ENCODE measurements at places on chromosomes 7 and 10.

DNA sequence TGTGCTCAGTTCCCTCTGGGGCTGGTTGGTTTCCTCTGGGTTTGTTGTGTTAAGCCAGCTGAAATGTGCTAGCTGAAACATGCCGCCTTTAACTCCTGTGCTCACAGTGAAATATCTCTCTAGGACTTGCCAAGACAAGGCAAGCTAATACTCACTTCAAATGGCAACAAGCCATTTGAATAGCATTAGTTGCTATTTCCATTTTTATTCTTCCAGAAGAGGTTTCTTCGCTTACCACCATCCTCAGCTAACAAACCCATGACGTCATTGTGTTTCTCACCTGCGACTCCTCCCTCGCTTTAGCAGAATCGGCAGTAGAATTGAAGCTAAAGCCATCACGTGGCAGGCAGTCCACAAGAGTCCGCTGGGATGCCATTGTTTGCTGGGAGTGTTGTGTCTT lies 61.3 kb downstream of the ZNF22 start:
- DNase-seq, result no peak

GRCh38 chr10:129045599-129045998 lies 421.4 kb upstream of the MGMT start:
- DNase-seq, result no peak

DNA sequence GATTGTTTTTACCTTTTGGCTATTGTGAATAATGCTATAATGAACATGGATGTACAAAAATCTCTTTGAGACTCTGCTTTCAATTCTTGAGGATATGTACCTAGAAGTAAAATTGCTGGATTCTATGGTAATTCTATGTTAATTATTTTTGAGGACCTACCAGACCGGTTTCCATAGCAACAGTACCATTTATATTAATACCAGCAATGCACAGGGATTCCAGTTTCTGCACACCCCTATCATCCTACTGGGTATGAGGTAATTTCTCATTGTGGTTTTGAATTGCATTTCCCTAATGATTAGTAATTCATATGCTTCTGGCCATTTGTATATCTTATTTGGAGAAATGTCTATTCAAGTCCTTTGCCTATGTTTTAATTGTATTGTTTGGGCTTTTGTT lies 9.9 kb upstream of the PPP1R9A start:
- DNase-seq, result no peak

DNA sequence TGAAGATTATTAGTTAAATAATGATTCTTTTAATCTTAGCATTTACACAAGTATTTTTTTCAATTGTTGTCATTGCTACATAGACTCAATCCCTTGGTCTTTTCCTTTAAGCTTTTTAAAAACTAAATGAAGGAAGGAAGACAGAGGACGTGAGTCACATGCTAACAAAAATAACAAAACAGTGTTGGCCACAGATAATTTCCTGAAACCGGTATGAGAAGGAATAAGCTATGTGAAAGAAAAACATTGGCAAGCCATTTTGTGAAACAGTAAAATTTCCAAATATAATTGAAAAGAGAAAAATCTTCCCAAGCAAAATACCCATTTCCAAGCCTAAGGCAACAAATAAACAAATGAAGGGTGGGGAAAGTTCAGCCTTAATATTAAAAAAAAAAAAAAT lies 223.0 kb downstream of the AHR start:
- DNase-seq, result no peak

- DNase-seq, result no peak
Measured at GRCh38 chr7:88315522-88315921, 8.8 kb upstream of the STEAP4 start.

DNA sequence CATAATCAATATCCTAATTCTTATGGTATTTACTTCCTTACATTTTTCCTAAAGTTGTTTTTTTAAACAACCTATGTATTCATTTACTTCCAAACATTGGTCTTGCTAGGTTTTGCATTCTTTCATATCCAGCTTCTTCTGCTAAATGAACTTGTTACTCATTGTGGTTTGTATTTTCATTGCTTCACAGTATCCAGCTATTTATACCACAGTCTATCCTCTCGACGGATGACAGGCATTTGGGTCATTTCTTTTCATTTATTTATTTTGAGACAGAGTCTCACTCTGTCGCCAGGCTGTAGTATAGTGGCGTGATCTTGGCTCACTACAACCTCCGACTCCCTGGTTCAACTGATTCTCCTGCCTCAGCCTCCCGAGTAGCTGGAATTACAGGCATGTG lies 66.8 kb downstream of the CCDC6 start:
- no peak for DNase-seq

DNA sequence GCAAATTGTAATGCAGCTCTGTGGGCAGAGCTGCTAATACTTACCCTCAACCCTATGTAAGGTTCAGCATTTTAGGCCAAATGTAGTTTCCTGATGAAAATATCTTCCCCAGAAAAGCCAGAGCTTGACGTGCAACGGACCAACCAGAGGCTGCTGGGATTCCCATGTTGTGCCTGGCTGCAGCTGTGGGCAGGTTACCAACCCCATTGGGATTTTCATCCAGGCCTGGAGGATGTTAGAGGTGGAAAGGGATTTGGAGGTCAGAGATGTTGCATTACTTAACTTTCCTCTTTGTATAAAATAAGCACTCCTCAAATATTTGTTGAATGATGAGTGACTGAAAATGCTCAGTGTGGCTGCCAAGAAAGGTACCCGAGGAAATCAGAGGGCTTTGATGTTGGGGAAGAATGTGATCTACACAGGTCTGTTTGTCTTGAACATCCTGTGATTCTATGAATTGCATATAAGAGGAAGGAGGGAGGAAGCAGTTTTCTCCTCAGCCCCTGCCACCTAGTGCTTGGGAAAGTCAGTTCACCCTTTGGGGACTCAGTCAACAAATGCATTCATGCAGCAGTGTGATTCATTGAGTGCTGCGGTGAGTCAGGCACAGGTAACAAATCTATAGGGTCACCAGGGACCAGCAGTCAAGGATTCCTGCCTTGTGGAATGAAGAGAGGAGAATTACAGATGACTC lies 487.2 kb downstream of the RPS24 start:
- peak; percentile 35 for DNase-seq

DNA sequence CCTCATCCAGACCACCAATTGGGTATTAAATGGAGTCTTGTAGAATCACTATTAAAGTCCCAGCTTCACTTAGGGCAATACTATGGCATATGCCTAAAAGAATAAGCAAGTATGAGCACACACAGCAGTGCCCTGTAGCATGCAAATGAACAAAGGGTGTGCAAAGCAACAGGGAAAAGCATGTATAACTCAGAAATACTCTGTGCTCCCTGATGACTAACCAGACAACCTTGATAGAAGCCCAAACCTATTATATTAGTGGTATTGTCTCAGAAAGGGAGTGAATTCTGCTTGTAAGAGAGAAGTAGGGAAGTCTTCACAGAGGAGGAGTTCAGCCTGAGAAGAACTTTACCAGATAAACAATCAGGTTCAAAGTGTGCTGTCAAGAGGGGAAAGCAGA lies 131.2 kb downstream of the DGKI start:
- DNase-seq, result no peak

DNA sequence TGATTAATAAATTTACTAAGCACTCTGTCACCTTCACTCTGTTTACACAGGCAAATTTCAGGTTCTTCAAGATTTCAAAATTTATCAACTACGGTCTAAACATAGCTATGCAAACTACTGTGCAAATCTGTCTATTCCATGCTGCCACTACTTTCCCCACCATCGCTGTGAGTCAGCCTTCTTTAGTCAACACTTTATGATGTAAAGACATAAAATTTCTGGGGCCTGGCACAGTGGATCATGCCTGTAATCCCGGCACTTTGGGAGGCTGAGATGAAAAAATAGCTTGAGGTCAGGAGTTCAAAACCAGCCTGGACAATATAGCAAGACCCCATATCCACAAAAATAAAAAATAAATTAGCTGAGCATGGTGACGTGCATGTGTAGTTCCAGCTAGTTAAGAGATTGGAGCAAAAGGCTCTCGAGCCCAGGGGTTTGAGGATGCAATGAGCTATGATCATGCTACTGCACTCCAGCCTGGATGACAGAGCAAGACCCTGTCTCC lies 42.6 kb downstream of the CNOT4 start:
- DNase-seq, result no peak

DNA sequence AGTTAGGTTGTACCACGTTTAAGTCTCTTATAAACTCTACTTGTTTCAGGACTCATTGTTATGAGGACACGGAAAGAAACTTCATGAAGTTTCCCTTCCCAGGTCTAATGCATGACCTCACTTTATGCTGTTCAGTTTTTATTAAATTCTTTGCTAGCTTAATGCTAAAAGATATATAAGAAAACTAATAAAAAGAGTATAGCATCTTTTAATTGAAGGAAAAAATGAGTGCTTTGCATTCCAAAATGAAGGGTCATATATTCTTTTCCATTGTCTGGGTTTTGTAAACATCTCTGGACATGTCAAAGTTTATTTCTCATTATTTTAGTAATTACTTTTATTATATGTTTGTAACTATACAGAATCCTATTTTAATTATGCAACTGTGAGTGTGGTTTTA lies 255.8 kb downstream of the CREB5 start:
- DNase-seq, result no peak

DNA sequence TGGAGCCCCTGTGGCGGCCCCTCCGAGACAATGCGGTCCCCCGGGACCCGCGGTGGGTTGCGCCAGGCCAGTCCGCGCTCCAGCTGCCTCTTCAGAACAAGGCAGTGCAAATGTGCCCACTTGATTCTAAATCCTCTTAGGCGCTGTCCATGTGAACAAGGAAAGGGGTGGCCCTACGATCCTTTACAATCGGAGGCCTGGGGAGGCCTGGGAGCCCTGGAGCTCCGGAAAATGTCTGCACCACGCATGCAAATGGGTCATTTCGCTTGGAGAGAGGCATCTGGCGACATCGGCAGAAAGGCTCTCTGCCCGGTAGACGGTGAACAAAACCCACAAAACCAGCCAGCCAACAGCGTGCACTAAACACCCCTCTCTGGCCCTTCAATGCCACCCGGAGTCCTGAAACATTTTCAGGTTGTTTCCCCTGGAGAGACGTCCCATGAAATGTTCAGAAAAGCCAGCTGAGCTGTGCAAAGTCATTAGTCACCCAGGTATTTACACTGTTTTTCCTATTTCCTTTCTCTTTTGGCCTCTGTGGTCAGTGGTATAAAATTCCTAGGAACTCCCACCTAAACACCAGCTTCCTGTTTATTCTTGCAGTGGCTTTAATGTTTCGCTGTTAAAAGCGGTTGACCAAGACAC lies 102.8 kb upstream of the ZNF438 start:
- DNase-seq, result no peak

- no peak for DNase-seq
Measured at GRCh38 chr10:102931643-102932042, 13.5 kb downstream of the CNNM2 start.

DNA sequence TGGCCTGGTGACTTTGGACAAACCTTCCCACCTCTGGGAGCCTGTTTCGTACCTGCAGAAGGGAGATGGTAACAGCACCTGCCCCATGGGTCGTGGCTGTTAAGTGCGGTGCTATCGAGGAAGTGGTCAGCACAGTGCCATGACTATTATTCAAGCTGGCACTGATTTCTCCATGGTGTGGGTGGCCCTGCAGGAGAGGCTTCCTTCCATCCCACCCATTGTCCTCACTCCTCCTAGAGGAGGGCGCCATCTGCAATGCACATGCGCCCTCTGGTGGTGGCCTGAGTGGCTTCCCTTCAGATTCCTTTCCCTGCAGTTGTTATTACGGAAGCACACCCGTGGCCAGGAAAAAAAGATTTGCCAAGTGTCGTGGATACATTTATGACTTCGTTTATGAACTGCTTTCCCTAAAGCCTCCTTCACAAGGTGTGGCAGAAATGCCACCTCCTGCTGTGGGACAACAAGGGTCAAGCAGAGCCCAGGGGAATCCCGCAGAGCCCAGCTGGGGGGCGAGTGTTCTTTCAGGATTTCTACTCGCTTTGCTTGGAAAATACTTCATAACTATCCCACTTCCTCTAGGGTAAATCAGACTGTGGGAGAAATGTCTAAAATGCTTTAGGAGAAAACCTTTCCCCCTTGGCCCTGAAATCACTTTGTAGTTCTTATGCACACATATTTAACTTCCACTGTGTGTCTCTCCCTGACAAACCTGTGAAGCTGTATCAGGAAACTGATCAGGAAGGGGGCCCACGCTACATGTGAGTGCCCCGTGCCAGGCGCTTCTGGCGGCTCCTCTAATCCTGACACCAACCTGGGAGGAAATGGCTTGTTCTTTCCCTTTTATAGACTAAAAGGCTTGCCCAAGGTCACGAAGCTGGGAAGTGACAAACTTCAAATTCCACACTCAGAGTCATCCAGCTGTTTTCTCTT lies 98.0 kb upstream of the ANLN start:
- DNase-seq, result peak; percentile 92

GRCh38 chr10:78292250-78292981 lies 258.8 kb downstream of the RPS24 start:
- DNase-seq, result no peak

DNA sequence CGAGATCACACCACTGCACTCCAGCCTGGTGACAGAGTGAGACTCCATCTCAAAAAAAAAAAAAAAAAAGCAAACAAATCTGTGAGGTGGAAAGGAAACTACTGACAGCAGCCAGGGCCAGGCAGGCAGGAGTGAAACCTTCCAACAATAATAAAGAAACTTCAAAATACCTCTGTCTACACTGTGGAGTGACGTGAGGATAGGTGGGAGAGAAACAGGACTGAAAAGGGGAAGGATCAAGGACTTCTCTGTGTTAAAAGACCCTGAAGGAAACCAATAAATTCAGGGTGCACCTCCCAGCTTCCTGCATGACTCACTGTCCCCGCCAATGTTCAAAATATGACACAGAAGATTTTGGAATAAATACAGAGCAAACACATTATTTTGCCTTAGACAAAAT lies 82.9 kb downstream of the KIAA1549 start:
- no peak for DNase-seq

DNA sequence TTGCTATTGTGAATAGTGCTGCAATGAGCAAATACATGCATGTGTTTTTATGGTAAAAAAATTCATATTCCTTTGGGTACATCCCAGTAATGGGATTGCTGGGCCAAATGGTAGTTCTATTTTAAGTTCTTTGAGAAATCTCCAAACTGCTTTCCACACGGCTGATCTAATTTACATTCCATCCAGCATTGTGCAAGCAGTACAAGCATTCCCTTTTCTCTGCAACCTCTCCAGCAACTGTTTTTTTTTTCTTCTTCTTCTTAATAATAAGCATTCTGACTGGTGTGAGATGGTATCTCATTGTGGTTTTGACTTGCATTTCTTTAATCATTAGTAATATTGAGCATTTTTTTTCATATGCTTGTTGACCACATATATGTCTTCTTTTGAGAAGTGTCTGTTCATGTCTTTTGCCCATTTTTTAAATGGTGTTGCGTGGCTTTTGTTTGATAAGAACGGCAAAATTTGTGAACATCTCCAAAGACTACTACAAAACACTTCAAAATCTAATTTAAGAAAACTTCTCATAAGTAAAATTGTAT lies 136.1 kb upstream of the MYO3A start:
- DNase-seq, result no peak

DNA sequence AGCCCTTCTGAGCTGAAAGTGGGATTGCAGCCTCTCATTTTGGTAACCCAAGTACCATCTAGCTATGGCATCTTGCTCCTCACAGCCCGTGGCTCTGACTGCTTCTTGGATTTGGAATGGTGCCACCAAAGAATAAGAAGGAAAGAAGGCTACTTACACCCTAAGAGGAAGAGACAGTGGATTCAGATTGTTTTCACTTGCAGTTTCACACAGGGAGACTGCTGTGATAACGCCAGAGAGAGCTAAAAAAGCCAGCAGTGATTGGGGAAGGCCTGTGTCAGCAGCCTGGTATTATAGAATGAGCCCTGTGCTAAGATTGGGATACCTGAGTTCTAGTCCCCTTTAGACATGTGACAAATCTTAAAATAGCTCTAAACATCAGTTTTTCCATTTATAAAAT lies 3.6 kb upstream of the LRRC4 start:
- DNase-seq, result no peak
